ENCODE measurements at places on chromosomes 5 and 9.

GRCh38 chr9:133160742-133161546 is 2.8 kb downstream of the GBGT1 start:
- no peak for DNase-seq

DNA sequence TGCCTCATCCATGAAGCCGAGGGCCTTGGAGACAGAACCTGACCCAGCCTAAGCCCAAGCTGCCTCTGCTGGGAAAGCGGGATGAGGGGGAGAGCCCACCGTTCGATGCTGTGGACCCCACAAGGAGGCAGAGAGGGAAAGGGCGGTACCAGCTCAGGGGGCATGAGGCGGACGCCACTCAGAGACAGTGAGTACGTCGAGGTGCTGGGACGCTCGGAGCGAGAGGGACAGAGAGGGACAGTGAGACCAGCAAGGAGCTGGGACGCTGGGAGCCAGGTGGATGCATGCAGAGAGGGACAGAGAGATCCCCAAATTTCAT is 33.6 kb downstream of the EXD3 start:
- no peak for DNase-seq

DNA sequence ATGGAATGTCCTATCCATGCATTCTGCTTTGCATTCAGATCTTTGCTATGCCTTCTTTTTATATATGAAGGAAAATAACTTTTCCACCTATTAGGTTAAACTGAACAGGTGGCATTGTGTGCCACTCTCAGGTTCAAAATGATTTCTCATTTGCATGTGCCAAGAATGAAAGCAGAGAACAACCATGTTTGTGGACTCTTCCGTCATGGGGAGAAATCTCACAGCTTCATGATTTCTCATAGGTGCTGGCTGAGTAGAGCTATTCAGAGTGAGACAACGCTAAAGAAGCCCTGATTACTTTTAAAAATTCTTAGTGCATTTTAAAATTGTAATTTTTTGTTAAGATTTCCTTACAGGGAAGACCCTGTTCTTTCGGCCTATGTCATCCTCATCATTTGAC is 472.1 kb downstream of the RASEF start:
- DNase-seq: no peak

DNA sequence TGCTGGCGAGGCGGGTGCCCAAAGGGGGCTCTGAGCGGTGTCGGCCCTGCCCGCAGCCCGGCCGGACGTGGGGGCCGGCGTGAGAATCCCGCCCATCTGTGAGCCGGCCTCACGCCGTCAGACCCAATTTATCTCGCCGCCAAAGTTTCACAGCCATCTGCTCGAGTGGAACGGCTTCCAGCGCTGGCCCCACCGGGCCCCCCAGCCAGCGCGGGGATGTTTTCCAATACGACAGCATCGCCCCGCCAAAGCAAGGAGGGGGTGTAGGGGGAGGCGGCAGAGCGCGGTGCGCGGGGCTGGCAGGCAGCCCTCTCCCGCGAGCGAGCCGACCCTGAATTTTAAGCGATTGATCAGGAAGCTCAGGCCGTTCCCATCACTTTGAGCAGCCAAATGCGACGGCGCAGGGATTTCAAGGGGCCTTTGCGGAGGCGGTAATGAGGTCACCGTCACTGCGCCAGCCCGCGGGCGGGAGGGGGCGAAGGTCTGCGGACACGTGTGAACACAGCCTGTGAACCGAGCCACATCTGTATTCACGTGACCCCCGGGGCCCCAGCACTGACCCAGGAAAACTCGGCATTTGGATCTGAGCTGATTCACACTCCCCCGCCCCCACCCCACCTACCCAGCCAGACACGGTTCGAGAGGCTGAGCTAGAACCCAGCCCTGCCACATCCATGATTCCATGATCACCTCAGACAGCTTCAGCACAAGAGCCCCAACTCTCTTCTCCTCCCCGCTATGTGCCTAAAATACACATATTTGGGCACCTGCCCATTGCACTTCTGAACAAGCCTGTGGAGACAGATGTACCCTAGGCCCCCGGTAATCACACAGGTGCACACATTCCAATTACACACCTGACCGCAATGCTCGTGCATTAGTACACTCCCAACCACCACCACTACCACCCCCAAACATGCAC is 47.8 kb upstream of the PSD2 start:
- DNase-seq: peak; percentile 20

DNA sequence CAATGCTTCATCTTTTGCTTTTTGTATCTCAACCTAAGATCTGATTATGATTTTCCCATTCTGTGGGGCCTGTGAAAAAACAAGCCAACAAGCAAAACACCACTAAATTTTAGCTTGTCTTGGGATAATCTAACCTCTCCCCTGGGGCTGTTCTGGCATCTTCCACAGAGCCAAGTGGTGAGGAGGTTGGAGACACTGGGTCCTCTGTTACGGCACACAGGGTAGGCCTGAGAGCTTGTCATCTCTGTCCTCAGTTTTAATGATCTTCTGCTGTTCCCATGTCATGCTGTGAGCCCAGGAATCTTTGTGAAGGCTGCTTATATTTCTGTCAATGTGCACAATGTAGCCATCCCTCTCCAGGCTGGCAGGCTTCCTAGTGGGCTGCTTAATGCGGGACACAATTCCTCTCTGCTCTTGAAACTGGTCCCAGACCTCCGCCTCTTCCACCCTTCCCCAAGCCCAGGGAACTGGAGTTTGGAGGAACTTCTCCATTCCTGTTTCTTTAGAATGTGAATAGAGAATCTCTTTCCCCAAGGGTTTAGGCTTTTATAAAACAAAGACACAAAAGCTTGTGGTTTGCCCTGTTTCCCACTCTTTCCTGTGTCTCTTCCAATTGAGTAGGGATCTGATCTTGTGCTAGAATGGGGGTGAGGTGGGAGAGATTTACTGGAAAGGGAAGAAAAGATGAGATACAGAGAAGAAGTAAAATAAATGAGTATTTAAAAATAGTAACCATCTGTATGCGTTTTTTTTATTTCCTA is 30.9 kb upstream of the SEMA6A start:
- DNase-seq: no peak

Data from stimulated activated CD8-positive, alpha-beta memory T cell treated with anti-CD3 and anti-CD28 coated beads, Interleukin-2, amount 100 ng/mL, for 1 hour (primary cell).